Fibroblast of skin of back (primary cell): ENCODE measurements at places on chromosomes 12 and 14.

DNA sequence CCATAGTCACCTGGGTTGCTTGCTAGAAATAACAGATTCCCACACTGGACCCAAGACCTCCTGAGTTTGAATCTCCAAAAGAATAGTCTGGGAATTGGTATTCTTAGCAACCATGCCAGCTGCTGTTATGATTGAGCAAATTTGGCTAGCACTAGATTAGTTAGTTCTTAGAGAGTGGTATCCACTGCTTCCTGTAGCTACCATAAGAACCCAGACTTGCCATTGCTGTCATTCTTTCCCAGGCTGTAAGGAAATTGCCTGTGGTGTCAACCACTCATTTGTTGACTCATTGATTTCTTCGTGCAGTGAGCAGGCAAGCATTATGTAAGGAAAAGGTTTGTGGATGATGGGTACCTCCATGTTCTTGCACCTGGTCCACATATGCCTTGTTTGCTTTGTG lies 201.8 kb upstream of the RGS6 start:
- DNase-seq = peak; percentile 66

- no peak for DNase-seq
Observed at GRCh38 chr12:14986449-14986848, 13.6 kb downstream of the PDE6H start.

GRCh38 chr12:80087486-80088213 lies 11.7 kb upstream of the OTOGL start:
- peak; percentile 18 for DNase-seq

GRCh38 chr14:59439256-59439965 lies 25.8 kb downstream of the GPR135 start:
- DNase-seq = peak; percentile 68

DNA sequence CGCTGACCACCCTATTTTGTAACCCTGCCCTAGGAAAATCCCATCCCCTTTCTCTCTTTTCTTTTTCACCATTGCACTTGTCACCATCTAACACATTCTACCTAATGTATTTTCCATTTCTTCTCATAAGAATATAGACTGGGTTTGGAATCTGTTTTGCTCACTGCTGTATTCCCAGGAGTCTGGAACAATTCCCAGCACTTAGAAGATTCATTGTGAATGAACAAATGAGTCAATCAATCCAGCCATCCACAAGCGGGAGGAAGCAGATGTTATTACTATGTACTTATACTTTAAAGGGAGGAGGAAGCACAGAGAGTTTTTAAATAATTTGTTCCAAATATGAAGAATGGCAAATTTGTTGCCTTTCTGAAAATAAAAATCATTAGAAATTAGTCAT lies 142.1 kb downstream of the KIF21A start:
- DNase-seq = peak; percentile 32

GRCh38 chr12:17215759-17216570 lies 610.0 kb upstream of the LMO3 start:
- no peak for DNase-seq

DNA sequence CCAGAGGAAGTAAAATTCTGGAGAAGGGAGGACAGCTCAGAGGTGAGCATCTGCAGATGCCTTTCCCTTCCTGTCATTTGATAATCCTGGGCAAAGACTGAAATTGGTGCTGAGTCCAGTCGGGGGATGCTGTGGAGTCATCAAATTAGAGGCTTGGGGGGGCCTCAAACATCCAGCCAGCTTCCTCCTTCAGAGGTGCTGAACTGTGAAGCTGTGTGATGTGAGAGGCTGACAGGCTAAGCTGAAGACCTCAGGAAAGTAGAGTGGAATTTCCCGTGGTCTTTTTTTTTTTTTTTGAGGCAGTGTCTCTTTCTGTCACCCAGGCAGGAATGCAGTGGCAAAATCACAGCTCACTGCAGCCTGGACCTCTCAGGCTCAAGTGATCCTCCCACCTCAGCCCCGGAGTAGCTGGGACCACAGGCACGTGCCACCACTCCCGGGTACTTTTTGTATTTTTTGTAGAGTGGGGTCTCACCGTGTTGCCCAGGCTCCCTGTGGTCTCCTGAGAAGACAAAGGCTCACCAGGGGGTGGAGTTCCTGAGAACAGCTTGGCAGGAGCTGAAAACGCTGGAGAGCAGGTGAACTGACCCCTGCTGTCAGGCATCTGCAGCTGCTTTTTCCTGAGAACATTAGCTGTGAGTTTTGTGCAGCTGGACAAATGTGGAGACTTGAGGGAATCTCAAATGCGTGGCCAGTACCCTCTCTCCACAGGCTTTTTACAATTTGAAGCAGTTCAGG lies 6.1 kb upstream of the TCL1B start:
- no peak for DNase-seq

DNA sequence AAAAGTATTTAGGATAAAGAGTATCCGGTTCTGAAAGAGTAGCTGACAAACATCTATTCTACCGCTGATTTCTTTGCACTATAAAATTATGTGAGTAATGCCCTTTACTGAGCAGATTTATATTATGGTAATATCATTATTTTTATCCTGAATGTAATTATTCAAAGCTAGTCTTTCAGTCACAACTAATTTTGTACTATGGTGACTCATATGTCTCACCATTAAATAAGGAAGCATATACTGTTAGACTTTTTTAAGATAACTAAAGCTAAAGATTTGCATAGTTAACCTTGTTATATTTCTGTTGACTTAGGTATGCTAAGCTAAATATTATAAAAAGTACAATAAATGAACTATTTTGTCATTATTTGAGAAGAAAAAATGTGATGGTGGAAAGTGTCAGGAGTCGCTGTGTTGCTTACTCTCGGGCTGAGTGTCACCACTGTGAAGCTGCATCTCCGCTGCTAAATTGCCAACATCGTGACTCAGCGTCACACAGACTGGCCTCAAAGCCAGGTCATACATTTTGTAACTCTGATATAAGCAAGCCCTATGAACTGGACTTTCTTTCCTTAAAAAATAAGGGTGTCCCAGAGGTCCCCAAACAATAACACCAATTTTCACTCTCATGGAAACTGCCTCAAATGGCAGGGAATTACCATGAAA lies 69.1 kb upstream of the SSTR1 start:
- DNase-seq = peak; percentile 9

GRCh38 chr14:50095895-50096294 lies 20.5 kb downstream of the VCPKMT start:
- DNase-seq = no peak

DNA sequence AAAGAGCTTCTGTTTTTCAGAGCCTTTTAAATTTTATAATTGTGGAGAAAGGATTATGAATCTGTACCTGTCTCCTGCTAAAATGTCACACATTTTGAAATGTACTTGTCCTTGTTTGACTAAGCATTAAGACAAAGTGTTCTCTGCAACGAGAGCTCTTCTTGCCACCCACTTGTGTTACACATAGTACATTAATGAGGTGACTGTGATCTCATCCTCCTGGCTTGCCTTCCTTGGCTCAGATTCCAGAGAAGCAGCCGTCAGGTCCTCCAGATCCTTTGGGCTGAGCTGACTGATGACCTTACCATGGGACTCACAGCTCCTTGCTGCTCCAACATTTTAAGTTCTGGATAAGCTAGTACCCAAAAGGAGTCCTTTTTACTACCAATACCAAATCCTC lies 81.4 kb downstream of the BBS10 start:
- peak; percentile 91 for DNase-seq

GRCh38 chr12:1613860-1614259 lies 15.2 kb upstream of the WNT5B start:
- DNase-seq = no peak

- no peak for DNase-seq
Observed at GRCh38 chr12:90246688-90247087, 538.0 kb upstream of the ATP2B1 start.

DNA sequence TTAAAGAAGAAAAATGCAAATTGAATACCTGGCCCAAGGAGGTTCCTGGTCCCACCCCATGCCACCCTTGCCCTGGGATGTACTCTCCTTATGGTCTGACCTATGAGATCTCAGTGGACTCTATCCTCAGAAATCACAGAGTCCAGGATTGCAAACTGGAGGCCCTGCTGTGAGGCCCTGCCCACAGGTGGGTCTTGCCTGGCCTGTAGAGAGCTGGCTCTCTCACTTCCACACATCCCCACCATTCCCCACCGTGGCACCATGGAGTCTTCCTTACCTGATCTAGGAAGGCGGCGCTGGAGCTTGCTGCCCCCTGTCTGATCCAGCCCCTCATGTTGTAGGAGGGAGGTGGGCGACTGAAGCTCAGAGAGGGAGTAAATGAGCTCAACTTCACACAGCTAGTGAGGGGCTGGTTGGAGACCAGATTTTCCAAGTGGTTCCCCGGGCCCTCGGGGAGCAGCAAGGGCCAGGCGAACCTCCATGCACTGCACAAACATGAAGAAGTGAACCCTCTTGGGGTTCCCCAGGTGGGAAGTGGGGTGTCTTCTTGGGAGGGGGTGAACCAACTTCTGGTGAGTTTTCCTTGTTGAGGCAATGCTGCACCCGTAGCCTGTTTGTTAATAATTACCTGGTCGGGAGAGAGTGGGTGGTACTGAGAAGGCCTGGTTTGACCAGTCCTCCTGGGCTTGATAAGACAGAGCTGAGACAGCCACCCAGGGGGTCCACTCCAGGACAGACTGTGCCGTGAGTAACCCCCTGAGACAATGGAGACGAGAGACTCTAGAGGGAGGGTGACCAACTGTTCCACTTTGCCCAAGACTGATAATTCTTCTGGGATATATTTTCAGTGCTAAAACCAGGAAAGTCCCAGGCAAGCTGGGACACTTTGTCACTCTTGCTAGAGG lies at the start of gene SERPINA4:
Gene SERPINA4, plus strand, starts transcription at position 692 of the 905 bp plus-strand sequence. CDS start 2,041 bp downstream, outside the sequence.
- no peak for DNase-seq

DNA sequence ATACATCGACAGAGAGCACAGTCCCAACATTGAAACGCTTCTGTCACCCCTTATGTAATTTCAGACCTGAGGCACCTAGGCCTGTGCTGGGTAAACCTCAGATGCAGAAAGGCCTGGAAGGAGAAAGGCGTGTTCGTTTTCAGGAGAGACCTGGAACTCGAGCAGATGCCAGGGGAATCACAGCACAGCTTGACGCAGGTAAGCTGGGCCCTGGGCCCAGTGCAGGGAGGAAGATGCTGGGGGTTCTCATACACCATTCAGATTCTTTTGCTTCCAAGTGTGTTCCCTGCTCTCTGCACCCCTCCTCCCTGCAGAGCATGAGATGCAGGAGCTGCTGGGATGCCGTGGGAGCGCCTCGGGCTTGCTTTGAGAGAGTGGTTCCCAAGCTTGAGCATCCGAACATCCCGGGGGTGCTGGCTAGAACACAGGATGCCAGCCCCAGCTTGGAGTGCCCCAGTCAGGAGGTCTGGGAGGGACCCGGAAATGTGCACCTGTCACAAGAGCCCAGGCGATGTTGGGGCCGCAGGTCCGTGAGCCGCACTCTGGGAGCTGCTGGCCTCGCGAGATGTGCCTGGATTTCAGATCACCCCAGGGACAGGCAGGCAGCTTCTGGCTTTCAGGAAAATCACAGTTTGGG lies 35.9 kb downstream of the FZD10 start:
- no peak for DNase-seq

- no peak for DNase-seq
Observed at GRCh38 chr12:82593901-82594396, 92.8 kb upstream of the TMTC2 start.

GRCh38 chr14:90785471-90785870 lies 30.8 kb downstream of the TTC7B start:
- peak; percentile 22 for DNase-seq

GRCh38 chr12:2648406-2648805 lies 146.4 kb upstream of the FKBP4 start:
- DNase-seq = no peak

DNA sequence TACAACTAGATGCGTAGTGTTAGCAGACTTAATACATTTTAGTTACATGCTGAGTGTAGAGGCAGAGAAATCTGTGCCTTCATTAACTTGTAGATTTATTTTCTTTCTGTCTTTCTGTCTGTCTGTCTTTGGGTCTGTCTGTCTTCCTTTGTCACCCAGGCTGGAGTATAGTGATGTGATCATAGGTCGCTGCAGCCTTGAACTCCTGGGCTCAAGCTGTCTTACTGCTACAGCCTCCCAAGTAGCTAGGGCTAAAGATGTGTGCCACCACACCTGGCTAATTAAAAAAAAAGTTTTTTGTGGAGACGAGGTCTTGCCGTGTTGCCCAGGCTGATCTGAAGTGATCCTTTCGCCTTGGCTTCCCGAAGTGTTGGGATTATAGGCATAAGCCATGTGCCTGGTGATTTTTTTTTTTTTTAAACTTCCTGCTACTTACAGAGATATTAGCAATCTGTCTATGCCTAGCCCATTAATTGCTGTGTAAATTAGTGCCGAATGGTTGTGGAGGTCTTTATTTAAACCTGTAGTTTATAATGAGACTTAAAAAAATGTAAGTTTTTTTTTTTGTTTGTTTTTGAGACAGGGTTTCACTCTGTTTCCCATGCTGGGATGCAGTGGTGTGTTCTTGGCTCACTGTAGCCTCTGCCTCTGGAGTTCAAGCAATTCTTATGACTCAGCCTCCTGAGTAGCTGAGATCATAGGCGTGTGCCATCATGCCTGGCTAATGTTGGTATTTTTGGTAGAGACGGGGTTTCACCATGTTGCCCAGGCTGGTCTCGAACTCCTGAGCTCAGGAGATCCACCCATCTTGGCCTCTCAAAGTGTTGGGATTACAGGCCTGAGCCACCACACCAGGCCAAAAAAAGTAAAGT lies 22.8 kb downstream of the ERC1 start:
- DNase-seq = peak; percentile 82

DNA sequence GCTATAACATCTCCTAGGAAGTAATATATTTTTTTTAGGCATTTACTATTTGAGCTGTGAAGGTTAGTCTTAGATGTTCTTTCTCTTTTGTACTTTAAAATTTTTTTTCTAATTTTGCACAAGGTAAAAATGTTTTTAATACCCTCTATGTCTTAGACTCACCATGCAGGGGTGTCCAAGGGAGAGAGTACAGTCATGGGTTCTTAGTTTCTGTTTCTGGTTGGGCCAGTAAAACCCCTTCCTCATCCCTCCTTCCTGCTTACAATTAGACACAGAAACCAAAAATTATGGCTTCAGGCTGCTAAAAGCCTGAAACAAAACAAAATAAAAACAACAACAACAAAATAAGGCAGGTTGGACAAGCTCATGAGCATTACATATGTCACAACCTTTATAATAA lies 193.0 kb downstream of the SYT1 start:
- no peak for DNase-seq

DNA sequence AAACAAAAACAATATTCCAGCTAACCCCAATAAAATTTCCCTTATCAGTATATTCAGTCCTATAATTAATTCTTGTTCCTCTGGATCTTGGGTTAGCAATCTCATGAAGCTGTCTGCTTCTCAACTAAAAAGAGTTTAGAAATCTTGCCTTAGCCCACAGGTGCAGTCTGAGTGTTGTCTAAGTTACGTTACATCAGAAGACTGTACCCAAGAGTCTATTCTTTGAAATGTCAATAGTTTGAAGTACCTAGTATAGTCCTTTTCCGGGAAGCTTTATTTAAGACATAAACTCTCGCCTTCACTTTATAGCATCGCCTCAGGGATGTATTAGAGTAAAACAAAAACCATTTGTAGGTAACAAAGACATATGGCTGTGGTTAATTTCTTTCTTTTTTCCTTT lies 465.1 kb downstream of the FUT8 start:
- DNase-seq = no peak

DNA sequence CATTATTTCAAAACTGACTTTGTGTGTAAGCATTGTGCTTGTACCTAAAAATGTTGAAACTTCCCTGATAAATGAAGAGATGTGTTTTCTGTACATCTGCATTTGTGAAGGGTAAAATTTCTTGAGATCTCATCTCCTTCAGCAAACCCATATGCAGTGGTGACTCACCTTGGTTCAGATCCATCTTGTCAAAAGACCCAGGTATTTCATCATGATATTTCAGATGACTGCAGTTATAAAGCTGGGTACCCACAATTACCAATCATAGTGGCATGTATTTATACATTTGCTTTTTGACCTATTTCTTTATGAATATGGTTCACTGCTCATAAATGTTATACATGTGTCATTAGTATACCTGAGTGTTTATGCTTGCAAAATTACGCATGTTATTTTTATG lies 1213.6 kb downstream of the GALC start:
- no peak for DNase-seq
